ENCODE measurements at places on chromosomes 6 and 20.

GRCh38 chr20:48025051-48025515 is 239.8 kb upstream of the SULF2 start:
- DNase-seq = no peak

DNA sequence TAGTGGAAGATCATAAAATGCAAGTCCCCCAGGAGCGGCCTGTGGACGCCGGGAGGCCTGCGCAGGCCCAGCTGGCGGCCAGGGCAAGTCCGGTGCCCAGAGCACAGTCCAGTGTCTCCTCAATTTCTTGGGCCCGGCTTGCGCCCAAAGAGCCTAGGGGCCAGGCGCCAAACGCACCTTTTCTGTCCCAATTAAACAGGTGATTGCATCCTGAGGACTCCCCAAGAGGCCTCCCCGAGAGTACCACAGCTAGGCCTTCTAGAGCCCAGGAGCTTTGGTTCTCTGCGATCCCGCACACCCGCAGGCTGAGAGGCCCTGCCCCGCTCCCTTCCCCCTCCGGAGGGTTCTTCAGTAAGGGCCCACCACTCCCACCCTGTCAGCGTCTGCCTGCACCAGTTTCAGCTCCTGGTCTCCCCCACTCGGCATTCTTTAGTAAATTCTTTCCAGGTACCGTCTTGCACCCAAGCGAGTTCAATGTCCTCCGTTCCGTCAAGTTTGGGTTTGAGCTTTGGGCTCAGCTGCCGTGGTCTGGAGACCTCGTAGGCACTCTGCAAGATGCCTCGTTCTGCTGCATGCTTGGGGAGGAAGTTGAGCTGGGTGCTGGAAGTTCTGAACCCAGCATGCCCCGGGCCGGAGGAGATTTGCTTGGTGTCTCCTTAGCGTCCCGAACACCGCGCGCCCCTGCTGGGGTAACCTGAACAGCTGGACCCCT is 3.9 kb upstream of the NKX2-2 start:
- DNase-seq = no peak

DNA sequence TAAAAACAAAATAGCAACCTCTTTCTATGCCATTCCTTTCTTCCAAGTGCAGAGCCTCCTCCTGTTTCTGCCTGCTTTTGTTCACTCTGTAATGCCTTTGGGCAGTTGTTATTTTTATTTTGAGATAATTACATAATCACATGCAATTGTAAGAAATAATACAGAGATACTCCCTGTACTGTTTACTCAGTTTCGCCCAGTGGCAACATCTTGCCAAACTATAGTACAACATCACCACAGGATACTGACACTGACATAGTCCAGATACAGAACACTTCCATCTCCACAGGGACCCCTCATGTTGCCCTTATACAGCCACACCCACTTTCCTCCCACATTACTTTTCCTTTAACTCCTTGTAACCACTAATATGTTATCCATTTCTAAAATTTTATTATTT is 59.7 kb downstream of the BANF2 start:
- DNase-seq = no peak

- DNase-seq = peak; percentile 34
Observed at GRCh38 chr6:34025861-34026260, 120.0 kb downstream of the GRM4 start.

DNA sequence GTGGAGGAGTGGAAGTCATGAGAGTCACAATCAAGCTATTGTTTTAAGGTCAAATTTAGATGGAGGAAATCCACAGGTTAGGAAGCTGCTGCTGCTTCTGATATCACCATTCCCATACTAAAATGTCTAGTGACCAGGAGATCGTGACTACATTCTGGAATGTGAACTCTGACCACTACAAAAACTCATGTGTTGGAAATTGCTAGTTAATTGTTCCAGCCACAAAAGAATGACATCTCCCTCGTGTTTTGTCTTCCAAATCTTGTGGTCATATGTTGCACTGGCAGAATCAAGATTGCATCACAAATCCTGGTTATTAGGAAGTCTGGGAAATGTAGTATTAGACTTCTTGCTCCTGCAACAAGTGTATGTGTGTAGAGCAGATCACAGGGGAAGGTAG is 441.9 kb downstream of the CD109 start:
- DNase-seq = no peak

- no peak for DNase-seq
Observed at GRCh38 chr6:78482801-78483552, 384.4 kb upstream of the IRAK1BP1 start.

- DNase-seq = no peak
Observed at GRCh38 chr6:89895276-89895874, 1.1 kb downstream of the GJA10 start.

DNA sequence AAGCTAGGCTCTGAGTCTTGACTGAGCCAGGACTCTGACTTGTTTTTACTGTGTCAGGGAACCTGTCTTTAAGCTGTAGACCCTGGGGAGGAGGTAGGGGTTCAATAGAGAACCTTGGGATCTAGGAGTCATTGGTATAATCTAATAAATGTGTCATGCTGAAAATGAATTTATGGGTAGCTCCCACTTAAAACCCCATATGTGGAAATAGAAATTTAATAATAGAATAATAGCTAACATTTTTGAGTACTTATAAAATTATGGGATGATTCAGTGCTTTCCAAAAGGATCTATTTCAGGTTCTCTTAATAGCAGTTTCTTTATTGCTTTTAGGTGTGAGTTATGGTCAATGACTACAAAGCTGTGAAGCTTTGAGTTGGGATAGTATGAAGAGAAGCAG is 41.7 kb downstream of the CTNNBL1 start:
- DNase-seq = no peak

GRCh38 chr6:16238963-16239797 is 793 bp downstream of the GMPR start:
- no peak for DNase-seq

DNA sequence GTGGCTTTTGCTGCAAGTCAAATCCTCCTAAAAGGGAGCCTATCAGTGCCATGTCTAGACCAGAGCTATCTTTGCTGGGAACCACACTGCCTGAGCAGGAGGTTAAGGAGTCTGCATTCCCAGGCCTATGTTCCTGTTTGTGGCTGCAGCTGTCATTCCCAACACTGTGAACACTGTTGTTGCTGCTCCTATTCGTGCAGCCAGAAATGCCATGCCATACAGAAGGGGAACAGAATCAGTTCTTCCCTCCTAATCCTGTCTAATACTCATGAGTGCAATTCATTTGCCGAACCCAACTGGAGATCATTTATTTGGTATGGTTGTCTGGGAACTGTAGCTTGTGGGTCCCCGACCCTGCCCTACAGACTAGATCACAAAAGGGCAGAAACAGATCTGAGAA is 406.5 kb upstream of the GJE1 start:
- DNase-seq = peak; percentile 14

DNA sequence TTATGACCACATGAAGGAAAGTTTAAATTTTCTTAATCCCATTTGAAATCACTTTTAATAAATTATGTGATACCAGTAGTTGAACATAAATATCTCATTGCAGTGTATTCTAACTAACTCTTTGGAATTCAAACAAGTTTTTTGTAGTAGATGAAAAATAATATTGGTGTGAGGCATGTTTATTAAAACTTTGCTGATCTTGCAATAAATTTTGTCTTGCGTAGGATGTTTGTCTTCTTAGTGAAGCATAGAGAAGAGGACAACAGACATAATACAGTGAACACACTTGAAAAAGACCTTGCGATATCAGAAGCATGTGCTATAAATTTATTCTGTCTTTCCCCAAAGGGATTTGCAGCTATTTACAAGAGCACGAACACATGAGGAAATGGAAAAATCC is 140.7 kb downstream of the HTR1B start:
- DNase-seq = no peak

GRCh38 chr6:160679402-160679769 is 15.3 kb upstream of the LPA start:
- no peak for DNase-seq

DNA sequence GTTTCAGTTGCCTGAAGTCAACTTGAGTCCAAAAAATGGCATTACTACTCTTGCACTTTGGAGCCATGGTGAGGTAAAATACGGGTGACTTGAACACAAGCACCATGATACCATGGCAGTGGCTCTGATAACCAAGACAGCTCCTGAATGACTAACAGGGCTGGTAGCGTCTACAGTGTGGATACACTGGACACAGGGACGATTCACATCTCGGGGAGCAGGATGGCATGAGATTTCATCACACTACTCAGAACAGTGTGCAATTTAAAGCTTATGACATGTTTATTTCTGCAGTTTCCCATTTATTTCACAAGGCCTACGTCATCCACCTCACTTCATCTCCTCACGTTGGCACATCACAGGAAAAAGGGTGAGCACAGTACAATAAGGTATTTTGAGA is 950.9 kb downstream of the KIF16B start:
- no peak for DNase-seq

DNA sequence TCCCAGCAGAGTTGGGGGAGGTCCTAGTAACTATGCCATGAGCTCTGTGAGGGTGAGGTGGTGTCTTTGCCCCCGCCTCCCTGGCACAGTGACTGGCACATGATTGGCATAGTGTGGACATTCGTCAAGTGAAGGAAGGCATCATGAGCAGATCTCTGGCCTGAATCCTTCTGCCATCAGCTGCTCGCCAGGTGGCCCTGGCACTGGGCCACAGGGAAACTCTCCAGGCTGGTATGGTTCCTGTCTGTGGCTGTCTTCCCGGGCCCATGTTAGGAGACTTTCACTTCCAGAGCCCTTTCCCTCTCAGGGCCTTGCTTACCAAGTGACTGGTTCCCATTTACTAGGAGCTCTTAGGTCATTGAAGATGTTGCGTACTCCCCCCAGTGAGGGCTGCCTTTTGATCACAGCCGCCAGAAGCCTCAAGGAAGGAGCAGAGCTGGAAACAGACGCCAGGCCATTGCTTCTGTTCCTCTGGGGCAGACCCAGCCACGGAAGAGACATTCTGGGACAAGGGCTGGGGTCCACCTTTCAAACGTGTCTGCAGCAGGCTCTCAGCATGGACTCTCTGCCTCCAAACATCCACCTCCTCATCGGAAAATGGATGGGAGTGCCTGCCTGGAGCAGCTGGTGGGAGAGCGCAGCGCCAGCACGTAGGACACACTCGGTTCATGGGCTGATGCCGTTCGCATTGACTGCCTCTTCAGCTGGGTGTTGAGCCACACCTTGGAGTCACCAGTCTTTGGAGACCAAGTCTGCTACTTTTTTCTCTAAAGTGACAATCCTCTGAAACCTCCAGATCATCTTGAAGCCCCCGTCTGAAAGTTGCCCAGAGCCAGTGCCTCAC is 67.2 kb downstream of the PTPN1 start:
- DNase-seq = peak; percentile 11

DNA sequence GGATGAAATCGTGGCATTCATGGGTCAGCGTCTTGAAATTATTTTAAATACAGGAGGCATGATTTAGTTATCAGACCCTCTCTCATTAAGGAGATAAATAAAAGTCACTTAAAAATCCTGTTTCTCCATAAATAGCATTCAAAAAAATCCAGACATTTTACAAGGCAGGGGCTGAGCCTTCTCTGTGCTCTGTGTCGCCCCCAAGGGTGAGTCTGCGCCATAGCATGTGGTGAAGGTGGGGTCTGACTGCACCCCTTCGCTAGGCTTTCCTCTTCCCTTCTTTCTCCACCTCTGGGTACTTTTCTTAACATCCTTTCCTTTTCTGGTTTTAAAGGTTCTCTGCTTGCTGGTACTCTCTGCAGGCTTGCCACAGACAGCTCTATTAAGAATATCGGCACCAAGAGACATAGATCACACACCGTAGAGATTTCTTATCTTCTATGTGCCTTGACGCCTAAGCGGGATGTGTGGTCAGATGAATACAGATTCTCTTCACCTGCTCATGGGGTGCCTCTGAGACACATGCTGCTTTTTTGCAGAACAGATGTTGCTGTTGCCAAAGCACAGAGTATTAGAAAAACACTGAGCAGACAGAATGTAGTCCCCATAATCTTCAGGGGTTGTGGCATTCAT is 20.1 kb upstream of the FAM209A start:
- no peak for DNase-seq

- no peak for DNase-seq
Observed at GRCh38 chr6:39543950-39544349, 181.3 kb downstream of the KIF6 start.

GRCh38 chr20:51265361-51265760 is 242.5 kb upstream of the KCNG1 start:
- no peak for DNase-seq

GRCh38 chr20:38917657-38918056 is 8.6 kb upstream of the FAM83D start:
- DNase-seq = no peak

DNA sequence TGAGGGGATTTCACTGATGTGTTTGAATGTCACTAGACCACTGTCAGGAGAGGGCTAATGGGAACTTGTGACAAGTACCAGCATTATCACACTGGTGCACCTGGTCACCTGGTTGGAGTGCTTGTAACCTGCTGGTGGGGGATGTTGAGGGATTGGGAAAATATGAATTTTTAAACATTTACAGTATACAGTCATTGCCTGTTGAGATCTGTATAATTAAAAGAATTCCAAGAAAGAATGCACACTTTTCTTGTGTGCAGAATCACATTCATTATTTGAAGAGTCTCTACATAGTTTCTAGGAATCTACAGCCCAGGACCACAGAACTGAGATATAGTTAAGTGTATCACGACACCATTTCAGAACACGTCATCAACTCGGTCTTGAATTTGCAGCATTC is 118.4 kb downstream of the AIG1 start:
- no peak for DNase-seq

GRCh38 chr6:38909015-38909730 is 139.4 kb upstream of the GLP1R start:
- DNase-seq = no peak

DNA sequence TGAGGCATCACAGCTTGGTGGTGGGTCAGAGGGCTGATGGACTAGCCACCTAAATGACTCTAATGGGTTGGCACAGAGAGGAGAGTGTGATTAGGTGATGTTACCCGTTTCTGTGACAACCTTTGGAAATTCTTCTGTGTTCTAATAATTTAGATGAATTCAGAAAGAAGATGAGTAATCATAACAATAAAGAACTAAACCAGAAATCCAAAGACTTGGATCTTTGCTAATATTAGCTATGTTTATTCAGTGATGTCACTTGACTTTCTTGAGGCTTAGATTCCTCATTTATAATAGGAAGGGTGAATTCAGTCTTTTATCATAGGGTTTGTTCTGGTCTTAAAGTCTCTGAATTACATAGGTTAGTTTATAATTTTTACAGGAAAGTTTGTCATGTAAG is 19.9 kb downstream of the CRYBG1 start:
- DNase-seq = no peak

All from NCI-H1694 treated with DMSO at 0.1 percent for 48 hours (cell line).